IPS DF 19.7 (cell line): ENCODE measurements at places on chromosomes 16 and 17.

DNA sequence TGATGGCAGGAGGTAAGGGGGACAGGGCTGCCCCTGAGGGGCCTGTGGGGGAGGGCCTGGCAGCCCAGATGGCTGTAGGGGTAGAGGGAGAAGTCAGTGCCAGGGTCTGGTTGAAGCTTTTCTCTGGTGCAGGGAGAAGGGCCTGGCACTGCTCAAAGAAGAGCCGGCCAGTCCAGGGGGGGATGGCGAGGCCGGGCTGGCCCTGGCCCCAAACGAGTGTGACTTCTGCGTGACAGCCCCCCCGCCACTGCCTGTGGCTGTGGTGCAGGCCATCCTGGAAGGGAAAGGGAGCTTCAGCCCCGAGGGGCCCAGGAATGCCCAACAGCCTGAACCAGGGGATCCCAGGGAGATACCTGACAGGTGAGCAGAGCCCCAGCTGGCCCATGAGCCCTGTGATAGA is 2.8 kb upstream of the NOL3 start:
- no peak for DNase-seq

DNA sequence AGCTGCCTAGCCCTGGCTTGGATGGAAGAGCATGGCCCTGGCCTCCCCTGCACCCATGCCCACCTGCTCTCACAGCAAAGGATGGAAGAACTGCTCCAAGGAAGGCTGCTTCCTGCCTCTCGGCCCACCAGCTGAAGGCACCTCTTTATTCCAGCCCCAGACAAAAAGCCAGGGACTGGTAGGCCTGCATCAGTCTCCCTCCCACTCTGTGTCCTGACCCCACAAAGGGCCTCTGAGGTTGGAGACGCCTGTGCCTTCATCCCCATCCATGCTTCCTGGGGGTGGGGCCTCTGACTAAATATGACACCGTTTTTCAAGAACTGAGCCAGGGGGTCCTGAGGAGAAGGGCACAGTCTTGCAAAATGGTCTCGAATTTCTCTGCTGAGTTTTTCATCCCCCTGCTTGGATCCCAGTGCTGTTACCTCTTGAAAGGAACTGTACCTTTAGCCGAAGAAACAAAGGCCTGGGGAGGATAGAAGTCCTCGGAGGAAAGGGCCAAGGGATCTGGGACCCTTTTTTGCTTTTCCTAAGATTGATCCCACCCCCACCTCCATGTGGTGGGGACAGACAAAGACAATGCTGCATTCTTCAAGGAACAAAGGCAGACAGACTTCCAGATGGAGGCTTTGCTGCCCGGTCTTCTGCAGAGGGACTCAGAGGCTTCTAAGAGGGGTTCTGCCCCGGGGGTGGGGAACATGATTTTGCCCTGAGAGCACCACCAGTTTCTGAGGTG is 5.2 kb downstream of the C17orf50 start:
- DNase-seq, result no peak

DNA sequence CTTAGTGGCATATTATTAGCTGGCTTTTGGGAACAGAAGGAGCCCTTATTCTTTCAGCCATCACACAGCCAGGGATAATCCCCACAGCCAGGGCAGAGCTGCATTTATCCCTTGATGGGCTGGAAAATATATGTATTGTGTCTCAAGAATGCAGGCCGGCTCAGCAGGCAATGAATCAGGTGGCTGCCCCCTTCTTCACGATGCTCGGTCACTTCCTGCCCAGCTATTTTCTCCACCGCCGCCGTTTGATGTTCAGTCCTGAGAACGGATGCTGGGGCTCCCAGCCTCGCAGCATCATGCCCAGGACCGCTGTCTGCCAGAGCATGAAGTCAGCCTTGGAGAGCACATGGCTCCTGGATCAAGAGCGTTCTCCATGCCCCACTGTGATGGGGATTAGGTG is 4.3 kb upstream of the MYH3 start:
- DNase-seq, result no peak

- DNase-seq, result peak; percentile 25
Observed at GRCh38 chr17:69523244-69523861, 108.9 kb downstream of the MAP2K6 start.

DNA sequence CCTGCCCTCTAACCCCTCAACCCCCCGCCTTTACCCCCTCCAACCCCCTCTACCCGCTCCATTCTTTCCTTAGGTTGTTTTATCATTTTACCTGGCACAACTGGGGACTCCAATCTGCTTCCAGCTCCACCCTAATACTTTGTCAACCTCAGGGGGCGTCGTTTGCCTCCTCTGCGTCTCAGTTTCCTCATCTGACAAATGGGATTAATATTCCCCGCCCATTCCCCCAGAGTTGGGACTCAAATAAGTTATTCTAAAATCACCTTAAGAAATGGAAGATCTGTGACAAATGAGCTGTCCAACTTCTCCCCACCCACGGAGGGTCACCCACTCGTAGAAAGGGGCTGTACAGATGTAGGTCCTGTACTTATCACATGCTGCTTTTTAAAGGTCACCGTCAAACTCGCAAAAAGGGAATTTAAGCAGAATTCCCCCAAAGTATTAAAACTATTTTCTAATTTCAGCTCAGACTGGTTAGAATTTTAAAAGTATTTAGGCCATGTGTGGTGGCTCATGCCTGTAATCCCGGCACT is 40.6 kb upstream of the CPNE2 start:
- DNase-seq, result no peak

DNA sequence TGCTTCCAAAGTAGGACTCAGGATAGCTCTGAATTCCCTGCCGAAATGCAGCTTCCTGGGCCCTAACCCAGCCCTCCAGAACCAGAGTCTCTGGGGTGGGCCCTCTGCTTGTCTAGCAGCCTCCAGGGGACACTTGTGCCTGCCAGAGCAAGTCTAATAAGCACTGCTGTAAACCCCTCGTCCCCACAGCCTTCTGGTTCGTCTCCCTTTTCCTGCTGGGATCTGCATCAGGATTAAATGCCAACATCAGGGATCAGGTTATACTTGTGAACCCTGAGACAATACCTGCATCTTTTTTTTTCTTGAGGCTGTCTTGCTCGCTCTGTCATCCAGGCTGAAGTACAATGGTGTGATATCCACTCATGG is 282.0 kb downstream of the SEC14L1 start:
- DNase-seq, result no peak

GRCh38 chr16:81324808-81325207 is 10.0 kb downstream of the GAN start:
- no peak for DNase-seq
